ENCODE measurements at places on chromosomes 12 and 14.

DNA sequence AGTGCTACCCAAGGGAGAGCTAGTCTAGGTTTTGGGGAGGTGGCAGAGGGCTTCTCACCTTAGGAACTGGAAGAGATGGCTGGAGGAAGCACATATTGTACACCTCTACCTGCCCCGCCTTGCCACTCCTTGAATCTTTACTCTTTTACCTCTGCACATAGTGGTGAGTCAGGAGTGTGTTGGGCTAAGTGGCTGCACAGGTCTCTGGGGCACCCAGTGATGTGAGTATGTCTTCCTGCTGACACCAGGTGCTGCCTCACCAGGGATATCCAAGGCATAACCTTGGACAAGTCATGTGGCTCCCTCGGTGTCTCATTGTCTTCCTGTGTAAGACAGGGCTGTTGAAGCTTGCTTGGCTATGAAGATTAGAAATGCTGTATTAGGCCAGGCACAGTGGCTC lies 19.8 kb upstream of the CABP1 start:
- no peak for DNase-seq

DNA sequence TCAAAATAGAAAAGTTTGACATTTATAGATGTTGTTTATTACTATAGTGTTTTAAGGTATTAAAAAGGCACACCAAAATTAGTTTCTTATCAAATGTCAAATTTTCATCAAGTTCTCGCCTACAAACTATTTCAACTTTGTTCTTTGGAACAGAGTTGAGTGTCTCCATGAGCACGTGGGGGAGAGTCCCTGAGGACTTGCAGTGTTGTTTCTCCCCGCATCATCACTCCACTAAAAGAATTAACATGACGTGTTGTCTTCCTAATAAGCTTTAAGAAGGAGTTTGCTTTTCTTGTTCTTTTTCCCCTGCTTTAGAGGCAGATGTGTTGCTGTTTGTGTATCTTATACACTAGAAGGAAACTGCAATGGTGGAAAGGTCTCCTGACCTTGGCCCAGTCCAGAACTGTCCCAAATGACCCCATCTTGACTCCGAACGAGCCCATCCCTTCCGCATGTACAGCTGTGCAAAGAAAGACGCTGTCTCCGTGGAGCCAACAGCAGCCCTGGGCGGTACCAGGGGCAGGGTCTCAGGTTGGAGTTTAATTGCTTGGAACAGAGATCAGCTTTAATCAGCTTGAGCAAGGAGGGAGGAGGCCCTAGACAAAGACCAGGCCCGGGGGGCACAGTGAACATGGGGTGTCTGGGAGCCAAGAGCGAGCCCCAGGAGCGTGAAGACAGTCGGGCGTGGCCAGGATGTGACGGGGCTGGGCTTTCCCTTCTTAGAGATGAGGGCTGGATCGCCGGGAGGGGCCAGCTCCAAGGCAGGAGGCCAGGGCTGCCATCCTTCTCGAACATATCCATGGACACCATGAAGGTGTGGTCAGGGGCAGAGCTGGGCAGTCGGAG lies 215.4 kb upstream of the RTL1 start:
- DNase-seq, result no peak

DNA sequence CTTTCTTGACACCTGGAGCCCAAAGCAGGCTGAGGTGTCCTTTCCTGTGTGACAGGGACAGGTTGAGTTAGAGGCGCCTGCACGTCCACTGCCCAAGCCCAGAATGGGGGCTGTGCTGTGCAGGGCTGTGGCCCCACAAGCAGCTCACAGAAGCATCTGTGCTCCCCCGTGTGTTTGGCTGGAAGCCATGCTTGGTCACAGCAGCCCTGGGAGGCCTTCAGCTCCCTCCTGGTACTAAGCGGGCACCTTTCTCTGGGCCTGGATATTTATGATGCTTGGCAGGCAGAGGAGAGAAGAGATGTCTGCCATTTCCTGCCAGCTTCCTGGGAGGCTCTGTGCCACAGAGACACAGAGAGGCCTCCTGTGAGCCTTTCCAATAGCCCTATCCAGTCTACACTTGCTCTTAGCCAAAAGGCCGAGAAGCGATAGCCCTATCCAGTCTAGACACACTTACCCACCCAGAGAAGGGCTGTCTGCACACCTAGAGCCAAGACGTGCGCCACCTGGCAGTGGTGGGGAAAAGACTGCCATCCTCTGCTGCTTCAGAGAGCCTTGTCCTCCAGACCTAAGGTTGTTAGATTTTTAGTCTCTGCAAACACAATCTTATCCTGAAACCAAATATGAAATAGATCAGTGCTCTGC lies 117.4 kb downstream of the GCH1 start:
- DNase-seq, result no peak

DNA sequence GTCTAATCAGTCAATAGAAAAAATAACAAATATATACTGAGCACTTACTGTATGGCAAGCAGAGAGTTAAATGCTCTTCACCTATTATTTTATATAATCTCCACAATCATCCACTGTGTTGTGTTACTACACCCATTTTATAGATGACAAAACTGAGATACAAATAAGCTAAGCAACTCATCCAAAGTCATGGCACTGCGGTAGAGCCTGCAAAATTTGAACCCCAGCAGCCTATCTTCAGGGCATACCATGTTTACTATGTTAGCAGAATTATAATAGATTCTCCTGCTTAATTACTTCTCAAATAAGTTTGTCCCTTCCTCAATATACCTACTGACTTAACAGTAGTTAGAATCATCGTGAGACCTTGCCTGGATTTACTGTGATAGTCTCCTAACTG lies 53.6 kb upstream of the PCED1B start:
- DNase-seq, result no peak

DNA sequence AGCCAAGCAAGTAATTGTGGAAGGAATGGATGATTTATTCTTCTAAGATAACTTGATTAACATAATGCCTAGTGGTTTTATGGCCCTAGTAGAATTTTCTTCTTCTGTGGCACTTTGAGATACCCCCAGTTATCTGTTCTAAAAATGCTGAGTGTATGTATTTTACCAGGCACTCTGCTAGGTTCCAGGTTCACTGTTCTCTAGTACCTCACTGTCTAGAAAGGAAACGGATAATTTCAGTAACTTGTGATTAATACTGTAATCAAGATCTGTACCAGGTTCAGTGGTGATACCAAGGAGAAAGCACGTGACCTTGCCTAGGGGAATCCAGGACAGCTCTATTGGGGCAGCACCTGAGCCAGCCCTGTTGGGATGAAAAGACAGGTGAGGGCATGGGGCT lies 8.0 kb downstream of the ANO6 start:
- peak; percentile 17 for DNase-seq

DNA sequence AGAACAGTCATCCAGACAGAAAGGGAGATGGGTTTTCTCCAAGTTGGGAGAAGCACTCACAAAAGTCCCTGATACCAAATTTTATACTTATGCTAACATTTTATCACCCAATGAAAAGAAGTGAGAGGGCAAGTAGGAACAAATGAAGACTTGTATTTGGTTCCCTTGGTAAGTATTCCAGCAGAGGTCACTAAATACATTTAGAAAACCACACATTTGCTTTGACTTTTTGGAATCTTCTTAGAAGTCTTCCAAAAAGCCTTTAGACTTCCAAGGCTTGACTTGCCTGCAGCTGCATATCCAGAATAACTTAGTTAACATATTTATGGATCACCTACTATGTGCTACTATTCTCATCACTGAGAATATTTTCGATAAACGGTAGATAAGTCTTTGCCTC lies 3.1 kb upstream of the GYS2 start:
- DNase-seq, result no peak

- peak; percentile 72 for DNase-seq
These were observed 10.2 kb upstream of the GOLGA5 start for GRCh38 chr14:92783813-92784431.

- DNase-seq, result no peak
These were observed 20.7 kb downstream of the DTX1 start for GRCh38 chr12:113077057-113077858.

GRCh38 chr12:75478116-75478794 lies 2.3 kb upstream of the GLIPR1 start:
- peak; percentile 86 for DNase-seq

DNA sequence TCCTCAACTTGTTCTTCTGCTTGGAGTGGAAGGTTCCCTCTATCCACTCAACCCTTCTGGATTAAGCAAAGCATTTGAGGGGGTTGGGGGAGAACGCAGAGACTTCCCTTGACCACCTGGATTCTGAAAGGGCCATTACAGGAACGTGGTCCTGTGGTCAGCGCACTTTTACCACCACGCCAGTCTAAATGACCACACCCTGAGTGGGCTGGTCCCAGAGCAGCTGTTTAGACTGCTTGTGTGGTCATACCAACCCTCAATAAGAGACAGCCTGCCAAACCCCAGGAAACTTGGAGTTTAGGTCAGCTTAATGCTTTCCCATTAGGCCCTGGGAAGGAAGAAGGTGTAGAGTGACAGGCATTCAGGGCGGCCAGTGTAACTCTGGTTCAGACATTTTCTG lies 165.5 kb upstream of the ATP2B1 start:
- no peak for DNase-seq

DNA sequence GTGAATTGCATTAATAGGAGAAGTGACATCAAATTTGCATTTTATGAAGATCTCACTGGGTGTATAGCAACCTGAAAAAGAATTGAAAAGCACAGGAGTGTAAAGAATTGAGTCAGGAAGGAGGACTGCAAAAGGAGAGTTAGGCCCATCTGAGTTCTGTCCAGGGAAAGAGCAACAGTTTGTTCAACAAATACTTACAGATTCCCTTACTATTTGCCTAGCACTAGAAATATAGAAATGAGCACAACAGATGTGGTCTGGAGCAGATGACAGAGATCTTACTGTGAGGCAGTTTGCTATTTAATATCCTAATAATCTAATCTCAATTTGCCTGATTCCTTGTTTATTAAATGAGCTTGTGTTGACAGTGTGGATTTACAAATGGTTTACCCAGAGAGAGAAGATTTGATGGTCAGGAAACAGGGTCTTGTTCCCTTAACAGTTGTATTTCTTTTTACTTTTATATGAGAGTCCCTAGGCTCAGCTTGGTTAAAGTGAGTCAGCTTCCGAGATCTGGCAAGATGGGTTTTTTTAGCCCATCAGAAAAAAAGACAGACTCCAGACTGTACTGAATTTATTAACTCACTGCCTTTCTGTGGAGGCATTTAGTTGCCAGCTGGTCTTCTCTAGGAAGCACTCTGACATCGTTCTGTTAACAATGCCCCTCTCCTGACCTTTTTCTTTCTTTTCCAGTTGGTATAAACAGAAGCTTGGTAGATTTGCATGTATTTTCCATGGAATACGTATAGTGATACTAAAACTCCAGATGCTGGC lies 229.7 kb downstream of the TTC6 start:
- DNase-seq, result no peak

DNA sequence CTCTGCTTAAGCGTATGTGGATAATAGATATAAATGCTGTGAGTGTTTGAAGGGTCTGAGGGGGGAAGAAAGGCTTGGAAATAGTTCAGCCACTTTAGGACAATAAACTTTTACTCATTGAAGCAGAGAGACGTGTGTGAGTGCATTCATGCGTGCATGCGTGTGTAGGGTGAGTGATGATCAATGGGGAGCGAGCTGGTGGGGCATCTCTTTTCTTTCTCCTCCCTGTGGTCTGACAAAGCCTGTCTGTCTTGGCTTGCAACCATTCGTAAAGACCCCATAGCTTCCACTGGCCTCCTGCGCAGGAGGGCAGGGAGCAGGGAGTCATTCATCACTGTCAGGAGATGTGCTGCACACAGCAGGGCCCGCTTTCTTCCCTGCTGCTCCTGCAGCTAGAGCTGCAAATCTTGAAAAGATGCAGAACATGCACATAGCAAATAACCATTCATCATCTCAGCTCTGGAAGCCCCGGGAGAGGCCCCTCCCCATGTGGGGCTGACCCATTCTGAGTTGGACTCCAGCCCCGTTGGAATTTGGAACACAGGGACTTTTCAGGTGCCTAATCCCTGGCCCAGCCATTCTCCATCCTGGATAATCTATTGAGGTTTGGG lies 223.2 kb downstream of the PPM1H start:
- no peak for DNase-seq

DNA sequence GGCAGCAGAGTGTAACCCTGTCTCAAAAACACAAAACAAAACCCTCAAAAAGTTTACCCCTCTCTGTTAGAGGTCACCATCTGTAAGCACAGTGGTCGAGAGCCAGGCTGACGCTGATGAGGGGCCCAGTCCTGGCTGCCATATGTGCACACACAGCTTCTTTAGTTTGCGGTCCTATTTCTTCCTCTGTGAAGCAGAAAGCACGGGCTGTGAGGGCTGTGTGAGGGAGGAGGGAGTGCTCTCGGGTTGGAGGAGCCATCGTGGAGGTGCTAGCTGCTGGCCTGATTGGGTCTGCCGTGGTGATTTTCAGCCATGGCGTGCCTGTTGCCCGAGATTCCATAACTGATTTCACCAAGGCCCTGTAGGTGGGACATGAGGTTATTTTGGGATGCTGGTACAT lies 3.5 kb downstream of the ULK1 start:
- DNase-seq, result no peak

DNA sequence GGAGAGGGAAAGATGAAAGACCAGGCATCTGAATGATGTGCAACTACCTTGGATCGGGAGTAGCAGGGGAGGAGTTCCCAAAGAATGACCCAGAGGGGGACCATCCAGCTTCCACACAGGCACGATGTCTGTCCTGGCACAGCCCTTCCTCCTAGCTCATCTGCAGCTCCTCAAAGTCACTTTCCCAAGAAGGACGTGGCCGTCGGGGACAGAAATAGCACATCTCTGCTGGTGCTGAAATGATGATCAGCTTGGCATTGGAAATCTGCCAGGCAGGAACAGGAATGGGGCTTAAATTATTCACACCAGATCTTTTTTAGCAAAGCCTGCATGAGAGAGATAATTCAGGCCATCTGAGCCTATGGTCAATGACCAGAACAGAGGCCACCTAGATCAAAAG lies 41.7 kb downstream of the TSPAN11 start:
- no peak for DNase-seq

GRCh38 chr12:89576572-89577220 lies 50.8 kb upstream of the POC1B start:
- no peak for DNase-seq

- DNase-seq, result no peak
These were observed 34.9 kb downstream of the CACNA2D4 start for GRCh38 chr12:1883513-1883912.

GRCh38 chr12:50514526-50515276 lies 9.9 kb downstream of the DIP2B start:
- DNase-seq, result no peak

- no peak for DNase-seq
These were observed 130.5 kb downstream of the KIF26A start for GRCh38 chr14:104268725-104269436.

GRCh38 chr14:76773956-76774820 lies 12.9 kb downstream of the VASH1 start:
- DNase-seq, result no peak

GRCh38 chr12:95683418-95683817 lies 107.1 kb downstream of the NTN4 start:
- DNase-seq, result no peak

All from activated CD4-positive, alpha-beta T cell treated with anti-CD3 and anti-CD28 coated beads, Interleukin-10, Interleukin-2, amounts not matched to agents 100 ng/mL and 50 ng/mL, durations not matched to agents 16 hours and 8 hours (primary cell).